Hippocampal formation (tissue), 2 donors: ENCODE measurements at places on chromosomes 7 and 10.

DNA sequence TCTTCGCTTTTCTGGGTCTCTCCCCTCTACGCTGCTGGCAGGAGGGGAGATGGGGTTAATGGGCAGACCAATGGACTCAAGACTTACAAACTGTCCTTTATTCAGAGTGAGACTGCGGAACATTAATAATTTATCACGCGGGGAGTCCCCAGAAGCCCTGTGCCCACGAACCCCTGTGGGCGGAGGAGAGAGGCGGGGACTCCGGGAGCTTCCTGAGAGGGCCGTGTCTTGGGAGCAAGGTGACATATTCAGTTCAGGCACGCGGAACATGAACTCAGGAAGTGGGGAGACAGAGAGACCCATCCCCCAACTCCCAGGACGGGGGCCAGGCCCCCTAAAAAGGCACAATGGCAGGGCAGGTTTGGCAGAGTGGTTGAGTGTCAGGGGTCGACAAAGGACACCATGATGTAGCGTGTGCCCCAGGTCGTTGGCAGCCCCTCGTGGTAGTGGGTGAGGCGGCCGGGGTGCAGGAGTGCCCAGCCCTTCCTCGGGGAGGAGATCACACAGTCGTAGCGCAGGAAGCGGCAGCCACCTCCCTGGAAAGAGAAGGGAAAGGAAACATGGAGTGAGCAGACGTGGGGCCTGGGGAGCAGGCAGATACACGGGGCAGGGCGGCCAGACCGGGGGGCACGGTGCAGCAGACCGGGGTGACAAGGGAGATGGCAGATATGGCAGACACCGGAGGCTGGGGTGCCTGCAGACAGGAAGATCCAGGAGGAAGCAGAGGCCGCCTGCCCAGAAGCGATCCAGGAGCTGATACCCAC lies 5.2 kb upstream of the MOGAT3 start:
- DNase-seq, result no peak

GRCh38 chr7:105680505-105681187 lies 99.4 kb upstream of the EFCAB10 start:
- no peak for DNase-seq

DNA sequence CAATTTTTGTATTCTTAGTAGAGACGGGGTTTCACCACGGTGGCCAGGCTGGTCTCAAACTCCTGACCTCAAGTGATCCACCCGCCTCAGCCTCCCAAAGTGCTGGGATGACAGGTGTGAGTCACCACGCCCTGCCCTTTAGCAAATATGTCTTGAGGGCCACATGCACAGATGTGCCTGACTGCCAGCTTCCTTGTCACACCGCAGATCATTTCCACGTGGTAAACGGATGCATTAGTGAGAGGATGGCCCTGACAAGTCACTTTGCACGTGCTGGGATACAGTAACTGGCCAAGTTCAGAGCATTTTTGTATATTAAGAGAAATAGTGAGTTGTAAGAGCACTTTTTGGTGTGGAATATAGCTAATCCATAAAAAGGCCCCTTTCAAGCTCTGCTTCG lies 44.3 kb upstream of the FAM180A start:
- DNase-seq, result no peak

DNA sequence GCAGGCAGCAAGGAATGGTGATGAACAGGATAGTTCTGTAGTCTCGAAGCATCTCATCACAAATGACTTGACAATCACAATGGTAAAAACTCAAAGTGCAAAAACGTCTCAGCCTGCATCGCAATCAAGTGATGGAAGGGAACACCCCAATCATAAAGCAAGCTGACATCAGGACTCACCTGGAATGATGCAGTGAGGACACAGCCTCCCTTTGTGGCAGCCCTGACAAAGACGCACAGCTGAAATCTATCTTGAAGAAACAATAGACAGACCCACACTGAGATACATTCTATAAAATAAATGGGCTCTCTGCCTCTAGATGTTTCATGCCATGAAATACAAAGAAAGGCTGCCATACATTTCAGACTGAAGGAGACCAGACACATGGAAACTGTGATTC lies 748.0 kb upstream of the IGFBP3 start:
- DNase-seq, result no peak

DNA sequence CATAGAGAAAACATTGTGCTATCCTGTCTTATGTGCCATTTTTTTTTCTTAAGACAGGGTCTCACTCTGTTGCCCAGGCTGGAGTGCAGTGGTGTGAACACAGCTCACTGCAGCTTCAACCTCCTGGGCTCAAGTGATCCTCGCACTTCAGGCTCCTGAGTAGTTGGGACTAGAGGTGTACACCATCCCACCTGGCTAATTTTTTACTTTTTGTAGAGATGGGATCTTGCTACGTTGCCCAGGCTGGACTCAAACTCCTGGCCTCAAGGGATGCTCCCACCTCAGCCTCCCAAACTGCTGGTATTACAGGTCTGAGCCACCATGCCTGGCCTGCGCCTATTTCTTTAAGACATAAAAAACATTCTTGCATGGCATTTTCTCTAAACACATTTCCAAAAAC lies 20.6 kb downstream of the LYZL1 start:
- no peak for DNase-seq

DNA sequence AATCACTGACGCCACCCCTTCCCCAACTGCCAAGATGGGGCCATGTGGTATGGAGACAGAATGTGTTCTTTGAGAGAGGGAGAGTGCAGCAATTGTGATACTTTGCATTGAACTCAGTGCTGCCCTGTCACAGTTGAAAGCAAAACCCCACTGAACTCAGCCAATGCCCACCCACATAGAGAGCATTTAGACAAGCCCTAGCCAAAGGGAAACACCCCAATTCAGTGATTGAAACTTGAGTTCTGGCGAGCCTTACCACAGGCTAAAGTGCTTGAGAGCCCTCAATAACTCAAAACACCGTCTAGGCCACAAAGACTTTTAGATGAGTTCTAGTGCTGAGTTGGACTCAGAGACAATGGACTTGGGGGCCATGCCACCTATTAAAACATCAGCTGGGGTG lies 751.9 kb upstream of the POT1 start:
- no peak for DNase-seq

GRCh38 chr7:144391823-144392255 lies 11.7 kb downstream of the NOBOX start:
- peak; percentile 78 for DNase-seq

DNA sequence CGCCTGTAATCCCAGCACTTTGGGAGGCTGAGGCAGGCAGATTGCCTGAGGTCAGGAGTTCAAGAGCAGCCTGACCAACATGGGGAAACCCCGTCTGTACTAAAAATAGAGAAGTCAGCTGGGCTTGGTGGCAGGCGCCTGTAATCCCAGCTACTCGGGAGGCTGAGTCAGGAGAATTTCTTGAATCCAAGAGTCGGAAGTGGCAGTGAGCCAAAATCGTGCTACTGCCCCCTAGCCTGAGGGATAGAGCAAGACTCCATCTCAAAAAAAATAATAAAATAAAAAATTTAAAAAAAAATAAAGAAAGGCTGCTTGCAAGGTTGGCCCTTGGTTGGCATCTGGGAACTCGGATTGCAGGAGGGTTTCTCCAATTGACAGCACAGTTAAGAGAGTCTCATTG lies 221.6 kb downstream of the DGKI start:
- DNase-seq, result no peak

DNA sequence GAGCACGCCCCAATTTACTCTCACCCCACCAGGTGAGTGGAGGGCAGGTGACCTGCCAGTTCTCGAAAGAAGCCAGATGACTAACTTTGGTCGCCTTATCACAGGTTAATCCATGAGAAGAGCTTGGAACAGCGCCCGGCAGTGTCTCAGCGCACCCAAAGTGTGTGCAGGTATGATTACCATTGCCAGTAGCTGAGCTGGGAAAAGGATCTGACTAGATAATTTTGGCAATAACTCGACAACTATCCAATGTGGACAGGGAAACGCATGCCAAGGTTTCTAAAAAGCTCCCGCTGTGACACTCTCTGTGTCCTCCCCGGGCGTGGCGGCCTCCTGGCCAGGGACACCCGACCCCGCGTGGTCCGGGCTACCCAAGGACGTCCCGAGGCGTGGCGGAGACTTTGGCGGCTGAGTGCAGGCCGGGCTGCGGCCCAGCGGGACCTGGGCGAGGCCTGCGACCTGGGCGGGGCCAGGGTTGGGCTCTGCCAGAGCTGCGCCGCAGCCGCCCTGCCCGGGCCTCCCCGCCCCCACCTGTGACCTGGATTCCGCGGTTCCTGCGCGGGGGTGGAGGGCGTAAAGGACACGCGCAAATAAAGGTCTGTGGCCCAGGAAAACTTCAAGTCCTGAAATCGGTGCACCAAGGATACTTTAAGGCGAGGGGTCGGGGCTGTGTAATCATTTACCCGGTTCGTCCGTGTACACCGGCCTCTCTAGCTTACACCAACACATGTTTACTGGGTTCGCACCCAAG lies 13.7 kb upstream of the WAPL start:
- DNase-seq, result peak; percentile 20

DNA sequence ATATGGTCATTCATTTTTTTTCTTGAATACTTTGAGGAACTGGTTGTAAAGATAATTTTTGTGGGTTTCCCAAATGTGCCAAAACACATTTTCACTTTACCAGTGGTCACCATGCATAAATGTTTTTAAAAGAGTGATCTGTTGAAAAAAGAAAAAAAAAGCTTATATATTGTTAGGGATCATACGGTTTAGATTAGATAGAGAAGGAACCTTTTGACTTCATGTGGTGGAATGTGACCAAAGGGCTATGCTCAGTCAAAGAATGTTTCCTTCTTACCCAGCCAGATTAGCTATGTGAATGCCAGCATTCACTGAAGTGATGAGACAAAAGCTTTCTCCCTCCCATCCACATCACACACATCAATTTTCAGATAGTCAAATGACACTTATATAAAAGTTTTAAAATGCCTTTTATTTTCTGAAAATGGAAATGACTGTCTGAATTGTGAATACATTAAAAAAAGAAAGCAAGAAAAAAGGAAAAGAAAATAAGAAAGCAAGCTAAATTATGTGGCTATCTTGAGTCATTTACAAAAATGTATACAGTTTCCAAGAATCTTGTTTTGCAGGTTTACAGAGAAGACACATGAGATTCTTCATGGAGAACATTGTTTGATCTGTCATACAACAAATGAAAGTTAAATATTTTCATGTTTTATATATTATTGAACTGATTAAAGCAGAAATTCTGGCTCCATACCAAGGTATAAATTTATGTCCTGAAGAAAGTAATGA lies 8.6 kb upstream of the CPED1 start:
- DNase-seq, result no peak

DNA sequence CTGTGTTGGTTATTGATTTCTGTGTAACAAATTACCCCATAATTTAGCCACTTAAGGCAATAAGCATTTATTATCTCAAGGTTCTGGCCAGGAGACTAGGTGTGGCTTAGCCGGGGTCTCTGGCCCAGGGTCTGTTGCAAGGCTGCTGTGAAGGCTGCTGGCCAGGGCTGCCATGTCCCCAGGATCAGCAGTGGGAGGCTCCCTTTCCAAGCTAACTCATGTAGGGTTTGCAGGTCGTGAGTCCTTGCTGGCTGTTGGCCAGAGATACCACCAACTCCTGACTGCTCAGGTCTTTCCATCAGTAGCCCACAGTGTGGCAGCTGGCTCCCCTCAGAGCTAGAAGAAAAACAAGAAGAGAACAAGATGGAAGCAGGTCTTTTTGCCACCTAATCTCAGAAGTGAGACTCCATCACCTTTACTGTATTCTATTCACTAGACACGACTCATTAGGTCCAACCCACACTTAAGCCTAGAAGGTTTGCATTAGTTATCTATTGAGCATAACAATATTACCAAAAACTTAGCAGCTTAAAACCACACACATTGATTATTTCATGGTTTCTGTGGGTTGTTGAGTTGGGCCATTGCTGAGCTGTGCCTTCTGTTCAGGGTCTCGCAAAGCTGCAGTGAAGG lies 185.6 kb downstream of the PFKFB3 start:
- DNase-seq, result no peak

GRCh38 chr7:44471850-44472249 lies 18.6 kb downstream of the NUDCD3 start:
- DNase-seq, result no peak

- no peak for DNase-seq
These were observed 184.3 kb upstream of the MBL2 start for GRCh38 chr10:52956861-52957260.

DNA sequence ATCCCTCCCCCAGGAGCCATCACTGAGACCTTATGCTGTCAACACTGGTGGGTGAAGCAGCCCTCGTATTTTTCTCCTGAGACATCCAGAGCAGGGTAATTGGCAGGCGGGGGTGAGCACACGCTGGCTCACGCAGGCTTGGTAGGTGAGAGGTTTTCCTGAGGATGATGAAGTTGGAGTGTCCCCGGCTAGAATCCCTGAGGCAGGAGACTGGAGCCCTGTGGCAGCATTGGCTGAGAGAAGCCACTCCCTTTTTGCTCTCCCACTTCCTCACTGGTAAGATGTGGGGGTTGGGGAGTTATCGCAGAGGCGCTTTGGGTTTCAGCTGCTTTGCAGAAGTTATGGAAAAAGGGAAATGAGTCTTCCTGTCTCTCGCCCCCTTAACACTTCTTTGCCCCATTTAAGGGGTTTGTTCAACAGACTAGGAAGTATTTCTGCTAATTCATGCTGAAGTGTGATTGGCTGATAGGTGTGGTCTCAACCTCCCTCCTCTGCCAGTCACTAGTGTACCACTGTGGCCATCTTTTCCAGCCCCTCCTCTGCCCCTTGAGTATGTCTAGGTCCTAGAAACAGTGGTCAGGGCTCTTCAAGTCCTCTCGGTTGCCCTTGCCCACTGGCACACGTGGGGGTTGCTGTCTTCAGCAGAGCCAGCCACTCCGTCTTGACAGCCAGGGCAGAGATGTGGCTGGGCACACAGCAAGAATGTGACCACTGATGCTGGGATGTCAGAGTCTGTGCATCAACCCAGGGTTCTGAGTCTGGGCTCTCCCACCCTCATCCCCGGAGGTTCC lies 5.7 kb downstream of the ARPC1B start:
- peak; percentile 39 for DNase-seq

DNA sequence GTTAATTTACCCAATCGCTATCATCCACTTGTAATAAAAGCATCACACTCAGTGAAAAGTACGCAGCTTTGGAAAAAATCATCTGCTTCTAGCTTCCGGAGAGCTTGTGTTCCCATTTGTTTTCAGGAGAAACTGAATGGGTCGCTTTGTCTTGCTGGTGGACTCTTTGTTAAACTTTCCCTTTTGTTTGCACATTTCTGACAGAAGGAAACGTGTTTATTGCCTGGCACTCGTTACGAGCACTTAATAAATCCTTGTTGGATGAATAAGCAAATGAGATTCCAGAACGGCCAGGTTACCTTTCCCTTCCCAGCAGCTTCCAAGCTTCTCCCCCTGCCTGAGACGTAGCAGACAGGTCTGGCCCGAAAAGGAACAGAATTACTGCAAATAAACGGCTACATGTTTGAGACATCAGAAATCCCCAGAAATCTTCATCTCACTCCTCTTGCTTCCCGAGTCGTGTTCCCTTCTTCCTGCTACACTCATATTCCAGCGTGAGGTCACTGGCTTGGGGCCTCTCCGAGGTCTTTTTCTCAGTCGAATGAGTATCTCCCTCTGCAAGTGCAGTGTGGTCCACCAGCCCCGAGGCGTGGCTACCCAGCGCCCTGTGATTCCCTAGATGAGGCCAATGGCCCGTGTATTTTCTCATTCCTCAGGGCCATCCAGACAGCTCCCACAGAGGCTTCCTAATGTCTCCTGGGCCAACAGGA lies 167.2 kb downstream of the FRMD4A start:
- no peak for DNase-seq

- no peak for DNase-seq
These were observed 35.5 kb downstream of the POM121L12 start for GRCh38 chr7:53070883-53071282.
